ENCODE measurements at places on chromosomes 2 and 18.

DNA sequence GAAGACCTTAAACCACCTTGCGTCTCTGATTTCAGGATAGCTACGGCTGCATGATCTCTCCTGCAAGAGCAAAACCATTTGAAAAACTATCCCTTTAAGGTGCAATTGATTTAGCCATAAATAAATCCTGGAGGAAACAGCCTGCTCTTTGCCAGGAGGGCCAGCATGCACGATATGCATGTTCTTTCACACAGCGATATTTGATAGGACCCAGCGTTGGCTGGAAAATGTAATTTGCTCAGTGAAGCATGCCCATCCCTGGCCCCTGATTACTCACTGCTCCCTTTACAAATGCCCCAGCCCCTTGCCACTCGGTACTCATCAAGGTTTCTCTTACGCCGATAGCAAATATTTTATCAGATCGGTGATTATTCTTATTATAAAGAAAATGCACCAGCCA, 315.4 kb downstream of the CDH2 start:
- DNase-seq: no peak

GRCh38 chr2:116511426-116511825, 1303.1 kb upstream of the DDX18 start:
- no peak for DNase-seq

GRCh38 chr2:109422758-109423500, 190.8 kb downstream of the SEPTIN10 start:
- no peak for DNase-seq

GRCh38 chr18:55097456-55098170, 138.4 kb upstream of the CCDC68 start:
- no peak for DNase-seq

DNA sequence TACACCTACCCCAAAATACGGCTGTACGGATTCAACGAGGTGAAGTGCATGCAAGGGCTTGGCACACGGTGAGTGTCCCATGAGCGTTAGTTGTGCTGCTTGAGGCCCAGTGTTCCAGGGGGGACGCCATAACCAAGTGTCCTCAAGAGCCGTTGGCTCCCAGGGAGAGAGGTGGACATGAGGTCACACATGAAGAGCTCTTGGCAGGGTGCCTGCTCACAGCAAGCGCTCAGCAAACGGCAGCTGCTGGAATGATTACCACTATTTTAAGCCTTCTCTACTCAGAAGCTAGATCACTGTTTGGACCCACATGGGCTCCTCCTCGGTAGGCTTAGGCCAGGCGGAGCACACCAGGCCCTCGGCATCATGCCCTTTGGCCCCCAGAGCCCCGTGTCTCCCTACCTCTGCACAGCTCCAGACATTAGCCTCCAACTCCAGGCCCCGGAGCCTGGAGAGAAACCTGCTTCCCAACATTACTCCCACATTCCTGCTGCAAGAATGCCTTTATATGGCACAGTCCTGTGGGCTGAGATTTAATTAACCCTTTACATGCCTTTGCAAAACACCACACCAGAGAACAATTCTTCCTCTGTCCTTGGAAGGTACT, 68.4 kb upstream of the PPP1CB start:
- no peak for DNase-seq

DNA sequence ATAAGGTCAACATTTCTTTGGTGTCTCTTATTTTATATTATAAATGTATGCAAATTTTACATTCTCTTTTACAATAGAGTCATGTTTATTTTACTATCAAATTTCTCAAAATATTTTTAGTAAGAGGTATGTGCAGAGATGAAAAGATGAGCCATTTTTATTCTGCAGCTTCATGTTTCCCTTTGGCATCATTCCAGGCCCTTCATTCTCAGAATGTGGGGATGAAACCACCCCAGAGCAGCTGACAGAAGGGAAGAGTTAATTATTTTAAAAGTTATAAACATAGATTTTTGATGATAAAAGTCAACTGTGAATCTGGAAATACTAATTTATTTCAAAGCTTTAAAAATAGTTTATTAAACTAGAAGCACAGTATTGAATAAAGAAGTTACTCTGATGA, 12.8 kb upstream of the FSHR start:
- DNase-seq: no peak

DNA sequence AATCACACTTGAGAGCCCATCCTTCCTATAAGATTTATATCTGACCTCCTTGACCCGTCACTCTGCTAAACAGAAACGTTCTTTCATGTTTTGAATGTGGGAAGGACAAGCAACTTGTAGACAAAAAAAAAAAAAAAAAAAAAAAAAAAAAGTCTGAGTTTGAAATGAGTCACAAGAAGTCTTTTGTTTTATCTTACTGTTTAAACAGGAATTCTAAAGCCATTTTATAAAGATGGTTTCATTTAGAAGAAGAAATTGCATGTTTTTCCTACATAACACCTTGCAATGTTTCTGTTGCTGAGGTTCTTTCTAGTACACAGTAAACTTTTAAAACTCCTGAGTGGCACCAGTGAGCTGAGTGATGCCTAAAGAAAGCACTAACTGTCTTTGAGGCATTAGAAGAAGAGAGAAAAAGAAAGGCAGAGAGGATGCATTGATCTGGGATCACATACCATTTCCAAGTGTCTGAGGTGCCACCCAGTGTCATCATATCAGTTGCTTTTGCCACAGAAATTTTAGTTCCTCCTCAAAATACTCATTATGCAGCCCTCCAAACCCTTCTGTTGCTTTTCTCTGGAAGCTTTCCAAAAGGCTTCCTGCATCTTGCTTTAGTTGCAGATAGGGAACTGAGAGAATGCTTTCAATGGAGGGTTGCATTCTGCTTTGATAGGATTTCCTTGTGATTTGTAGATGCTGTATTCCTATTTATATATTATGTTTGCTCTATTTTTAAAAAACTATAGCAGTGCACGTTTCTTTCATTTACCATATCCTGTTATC, 69.1 kb downstream of the ACVR2A start:
- peak; percentile 88 for DNase-seq

GRCh38 chr2:199997296-199997695, 41.9 kb downstream of the MAIP1 start:
- no peak for DNase-seq

GRCh38 chr2:42286268-42286946, 74.6 kb downstream of the COX7A2L start:
- DNase-seq: no peak
